AG04449 (cell line): ENCODE measurements at places on chromosomes 2 and 18.

- DNase-seq: no peak
Measured at GRCh38 chr2:219521066-219521880, 7.0 kb downstream of the ASIC4 start.

DNA sequence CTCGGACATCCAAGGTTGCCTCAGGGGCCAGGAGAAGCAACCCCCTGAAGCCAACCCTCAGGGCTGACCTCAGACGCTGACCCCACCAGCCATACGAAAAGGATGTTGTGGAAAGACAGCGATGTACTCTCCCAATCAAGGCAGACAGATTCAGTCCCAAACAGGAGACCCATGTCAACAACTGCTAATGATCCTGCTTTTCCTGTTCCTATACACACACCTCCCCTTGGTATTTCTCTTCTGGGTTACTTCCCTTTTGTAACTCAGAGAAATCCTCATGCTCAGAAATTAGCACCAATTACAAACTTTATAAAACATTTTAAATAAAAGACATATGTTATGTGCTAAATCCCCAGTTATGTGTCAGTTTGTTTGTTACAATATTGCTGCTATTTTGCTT lies 120.8 kb downstream of the PID1 start:
- DNase-seq: no peak

DNA sequence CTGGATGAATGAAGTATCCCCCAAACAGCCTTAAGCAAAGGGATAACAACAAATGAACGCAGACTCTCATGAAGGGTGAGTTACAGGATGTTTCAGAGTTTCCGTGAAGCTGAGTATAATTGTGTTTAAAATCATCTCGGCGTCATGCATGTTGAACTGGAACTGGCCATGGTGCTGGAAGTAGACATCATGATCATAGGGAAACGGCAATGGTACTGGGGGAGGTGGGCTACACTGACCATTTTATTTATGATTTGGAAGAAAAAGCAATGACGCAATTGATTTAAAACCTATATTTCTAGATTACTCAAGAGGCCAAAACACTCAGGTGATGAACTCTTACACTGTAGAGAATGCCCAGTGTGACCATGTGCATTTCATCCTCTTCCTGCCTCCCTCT lies 387.9 kb upstream of the MYT1L start:
- DNase-seq: no peak

DNA sequence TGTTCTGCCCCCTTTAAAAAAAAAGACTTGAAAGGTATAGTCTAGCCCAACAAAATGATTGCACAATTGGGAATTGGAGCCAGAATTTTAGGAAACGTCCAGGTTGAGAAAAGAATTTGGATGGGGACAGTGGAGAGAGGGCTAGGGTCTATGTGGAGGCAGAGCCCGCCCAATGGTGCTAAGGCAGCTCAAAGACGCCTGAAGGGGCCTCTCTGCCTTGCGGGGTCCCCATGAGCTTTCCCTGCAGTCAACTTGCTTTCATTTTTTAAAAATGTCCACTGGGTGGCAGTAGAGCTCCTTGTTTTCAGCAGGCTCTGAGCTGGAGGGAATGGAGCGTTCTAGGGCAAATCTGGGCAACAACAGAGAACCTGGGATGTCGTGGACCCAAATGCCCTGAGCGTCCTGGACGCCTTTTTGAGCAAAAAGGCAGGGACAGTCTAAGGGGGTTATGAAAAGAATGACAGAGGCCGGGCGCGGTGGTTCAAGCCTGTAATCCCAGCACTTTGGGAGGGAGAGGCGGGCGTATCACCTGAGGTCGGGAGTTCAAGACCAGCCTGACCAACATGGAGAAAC lies 40.2 kb upstream of the ITM2C start:
- DNase-seq: peak; percentile 24

- no peak for DNase-seq
Measured at GRCh38 chr2:127811397-127812321, 688 bp upstream of the WDR33 start.

DNA sequence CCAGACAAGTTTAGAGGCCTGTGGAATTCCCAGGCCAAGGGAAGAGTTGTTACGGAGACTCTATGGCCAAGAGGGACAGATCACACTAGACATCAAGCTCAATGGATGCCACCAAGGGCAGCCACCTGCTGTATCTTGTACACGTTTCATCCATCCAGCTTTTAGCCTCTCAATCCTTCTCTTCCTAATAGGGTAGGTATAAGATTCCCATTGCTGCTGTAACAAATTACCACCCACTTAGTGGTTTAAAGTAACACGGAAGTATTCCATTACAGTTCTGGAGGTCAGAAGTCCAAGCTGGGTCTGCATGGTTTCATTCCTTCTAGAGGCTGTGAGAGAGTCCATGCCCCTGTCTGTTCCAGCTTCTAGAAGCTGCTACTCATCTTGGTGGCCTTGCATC lies 87.8 kb downstream of the GBX2 start:
- no peak for DNase-seq

GRCh38 chr2:41621563-41621962 lies 426.3 kb upstream of the PKDCC start:
- DNase-seq: no peak

DNA sequence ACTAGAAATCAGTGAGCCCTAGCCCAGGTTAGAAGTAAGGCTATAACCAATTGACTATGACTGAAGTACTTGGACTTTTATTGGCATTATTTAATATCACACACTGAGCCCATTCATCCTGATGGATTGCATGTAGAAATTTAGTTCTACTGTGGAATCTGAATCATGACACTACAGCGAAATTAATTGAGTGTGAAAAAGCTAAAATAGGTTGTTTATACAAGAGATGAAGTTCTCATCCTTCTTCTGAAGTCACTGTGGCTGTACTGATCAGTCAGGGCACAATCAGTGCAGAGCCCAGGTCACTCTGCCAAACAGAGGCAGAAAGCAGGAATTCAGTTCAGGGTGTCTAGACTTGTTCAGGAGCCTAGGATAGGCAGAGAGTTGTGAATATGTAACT lies 158.9 kb downstream of the BABAM2 start:
- no peak for DNase-seq

- DNase-seq: peak; percentile 56
Measured at GRCh38 chr2:19607931-19608771, 249.7 kb upstream of the OSR1 start.

DNA sequence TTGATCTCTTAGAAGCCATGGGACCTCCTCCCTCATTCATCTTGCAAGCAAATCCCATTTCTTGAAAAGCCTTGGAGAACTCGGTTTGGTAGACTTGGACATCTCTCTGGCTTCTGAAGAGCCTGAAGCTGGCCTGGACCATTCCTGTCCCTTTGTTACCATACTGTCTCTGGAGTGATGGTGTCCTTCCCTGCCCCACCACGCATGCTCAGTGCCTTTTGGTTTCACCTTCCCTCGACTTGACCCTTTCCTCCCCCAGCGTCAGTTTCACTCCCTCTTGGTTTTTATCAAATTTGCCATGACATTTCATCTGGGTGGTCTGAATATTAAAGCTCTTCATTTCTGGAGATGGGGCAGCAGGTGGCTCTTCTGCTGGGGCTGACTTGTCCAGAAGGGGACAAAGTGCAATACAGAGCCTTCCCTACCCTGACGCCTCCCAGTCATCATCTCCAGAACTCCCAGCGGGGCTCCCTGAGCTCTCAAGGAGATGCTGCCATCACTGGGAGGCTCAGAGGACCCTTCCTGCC lies 20.0 kb downstream of the FOSL2 start:
- no peak for DNase-seq

- no peak for DNase-seq
Measured at GRCh38 chr2:240981280-240981679, 17.1 kb upstream of the SNED1 start.

DNA sequence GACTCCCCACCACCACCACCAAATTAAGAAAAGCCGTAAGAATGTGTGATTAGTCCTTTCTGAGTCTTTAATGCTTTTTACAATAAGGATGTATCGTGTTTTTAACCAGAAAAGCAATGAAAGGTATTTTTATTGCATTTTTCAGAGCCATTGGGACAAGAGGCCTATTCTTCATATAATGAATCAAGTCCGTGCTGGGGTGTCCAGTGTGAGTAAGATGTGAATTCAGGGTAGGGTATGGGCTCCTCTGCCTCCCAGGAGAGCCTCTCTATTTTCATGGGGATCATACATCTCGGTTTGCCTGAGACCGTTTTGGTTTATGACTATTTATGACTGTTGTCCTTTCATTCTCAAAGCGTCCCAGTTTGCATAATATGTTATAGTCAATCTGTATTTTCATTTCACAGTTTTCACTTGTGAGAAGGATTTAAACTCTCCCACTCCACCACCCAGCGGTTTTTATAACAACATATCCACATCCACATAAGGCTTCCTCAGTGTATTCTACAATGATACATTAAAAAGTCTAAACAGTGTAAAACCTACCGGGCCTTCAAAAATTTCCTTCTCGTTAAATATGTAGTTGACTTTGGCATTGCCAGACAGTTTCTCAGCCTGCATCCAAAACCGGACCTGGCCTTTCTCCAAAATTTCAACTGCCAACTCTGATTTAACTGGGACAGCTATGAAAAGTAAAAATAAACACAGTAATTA lies 80.8 kb upstream of the LPIN2 start:
- no peak for DNase-seq

DNA sequence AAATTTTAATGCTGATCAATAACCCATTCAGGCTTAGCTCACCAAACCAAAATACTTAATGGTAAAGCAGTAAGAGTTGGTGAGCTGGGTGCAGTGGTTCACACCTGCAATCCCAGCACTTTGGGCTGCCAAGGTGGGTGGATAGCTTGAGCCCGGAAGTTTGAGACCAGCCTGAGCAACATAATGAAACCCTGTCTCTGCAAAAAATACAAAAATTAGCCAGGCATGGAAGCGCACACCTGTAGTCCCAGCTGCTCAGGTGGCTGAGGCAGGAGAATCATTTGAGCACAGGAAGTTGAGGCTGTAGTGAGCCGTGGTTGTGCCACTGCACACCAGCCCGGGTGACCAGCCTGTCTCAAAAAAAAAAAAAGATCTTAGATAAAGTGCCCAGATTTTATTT lies 35.7 kb upstream of the MPP4 start:
- no peak for DNase-seq

DNA sequence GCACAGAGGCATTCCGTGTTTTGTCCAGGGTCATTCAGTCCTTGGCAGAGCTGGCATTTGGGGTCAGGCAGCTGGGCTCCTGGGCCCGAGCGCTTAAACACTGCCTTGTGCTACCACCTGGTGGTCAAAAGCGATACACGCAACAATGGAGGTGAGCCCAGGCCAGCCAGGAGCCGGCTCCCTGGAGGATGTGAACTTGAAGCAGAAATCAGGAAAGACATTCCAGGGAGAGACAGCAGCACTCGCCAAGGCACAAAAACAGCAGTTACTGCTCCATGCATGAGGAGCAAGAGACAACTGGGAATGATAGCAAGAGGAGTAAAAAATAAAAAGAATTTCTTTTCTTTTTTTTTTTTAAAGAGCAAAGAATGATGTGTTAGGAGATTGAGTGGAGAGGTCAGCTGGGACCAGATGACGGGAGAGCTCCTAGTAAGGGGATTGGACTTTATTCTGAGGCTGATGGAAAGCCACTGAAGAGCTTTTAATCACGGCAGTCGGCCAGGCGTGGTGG lies 20.7 kb downstream of the SCYGR8 start:
- DNase-seq: peak; percentile 7

DNA sequence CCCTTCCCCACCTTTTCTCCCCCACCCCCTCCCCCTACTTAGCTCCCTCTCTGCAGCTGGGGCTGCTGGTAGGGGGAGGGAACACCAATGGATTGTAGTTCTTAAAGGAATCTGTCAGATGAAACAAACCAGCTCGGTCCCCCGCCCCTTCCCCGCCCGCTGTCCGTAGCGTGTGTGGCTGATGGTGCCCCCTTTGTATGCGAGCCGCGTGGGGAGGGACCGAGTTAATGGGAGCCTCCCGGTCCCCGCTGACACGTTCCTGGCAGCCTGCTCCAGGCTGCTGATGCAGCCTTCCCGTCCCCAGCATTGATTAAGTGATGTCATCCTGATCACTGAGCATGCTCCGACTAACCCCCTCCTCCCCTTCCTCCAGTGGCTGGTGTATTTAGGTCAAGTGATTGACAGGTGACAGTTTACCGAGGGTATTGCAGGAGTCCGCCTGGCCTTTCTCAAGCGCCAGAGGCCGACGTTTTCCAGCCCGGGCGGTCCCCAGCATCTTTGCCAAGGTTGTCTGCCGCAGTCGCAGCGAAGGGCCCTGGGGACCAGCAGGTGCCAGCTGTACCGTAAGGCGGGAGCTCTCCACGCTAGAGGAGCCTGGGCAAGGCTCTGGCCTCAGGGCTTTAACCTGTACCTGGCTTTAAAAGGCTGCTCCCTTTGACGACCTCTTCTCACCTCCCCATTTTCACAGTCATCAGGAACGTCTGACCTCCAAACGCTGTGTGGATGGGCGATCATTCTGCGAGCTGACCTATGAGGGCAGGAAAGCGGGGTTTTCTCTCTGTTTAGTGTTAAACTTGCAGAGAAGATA lies 1.8 kb downstream of the KIF5C start:
- no peak for DNase-seq

- DNase-seq: no peak
Measured at GRCh38 chr2:151891566-151892194, 63.5 kb upstream of the ARL5A start.

DNA sequence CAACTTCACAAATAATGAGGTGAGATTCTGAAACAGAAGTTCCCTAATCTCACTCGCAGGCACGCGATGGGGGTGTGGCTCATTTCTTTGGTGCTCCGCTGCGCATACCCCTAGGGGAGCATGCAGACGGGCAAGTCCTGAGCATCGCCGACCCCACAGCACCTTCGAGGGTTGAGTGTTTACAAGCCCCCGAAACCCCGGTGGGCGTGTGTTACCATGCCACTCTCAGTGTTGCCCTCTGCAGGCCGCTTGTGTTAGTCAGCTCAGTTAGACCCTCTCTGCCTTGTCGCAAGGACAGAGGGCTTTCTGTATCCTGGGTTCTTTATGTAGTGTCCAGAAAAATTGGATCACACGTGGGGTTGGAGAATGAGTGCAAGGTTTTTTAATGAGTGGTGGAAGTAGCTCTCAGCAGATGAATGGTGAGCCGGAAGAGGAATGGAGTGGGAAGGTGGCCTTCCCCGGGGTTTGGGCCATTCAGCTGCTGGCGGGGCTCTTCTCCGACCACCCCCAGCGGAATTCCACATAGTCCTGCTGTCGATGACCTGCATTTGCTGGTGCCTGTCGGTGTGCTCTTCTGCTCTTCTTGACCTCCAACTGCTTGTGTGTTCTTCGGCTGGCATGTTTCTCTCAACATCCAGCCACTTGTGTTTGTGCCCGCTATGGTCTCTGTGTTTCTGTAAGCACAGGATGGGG lies 191.3 kb downstream of the RPRM start:
- DNase-seq: no peak

GRCh38 chr2:15302154-15302553 lies 259.0 kb downstream of the NBAS start:
- no peak for DNase-seq

- DNase-seq: no peak
Measured at GRCh38 chr18:4391859-4392258, 63.2 kb downstream of the DLGAP1 start.

DNA sequence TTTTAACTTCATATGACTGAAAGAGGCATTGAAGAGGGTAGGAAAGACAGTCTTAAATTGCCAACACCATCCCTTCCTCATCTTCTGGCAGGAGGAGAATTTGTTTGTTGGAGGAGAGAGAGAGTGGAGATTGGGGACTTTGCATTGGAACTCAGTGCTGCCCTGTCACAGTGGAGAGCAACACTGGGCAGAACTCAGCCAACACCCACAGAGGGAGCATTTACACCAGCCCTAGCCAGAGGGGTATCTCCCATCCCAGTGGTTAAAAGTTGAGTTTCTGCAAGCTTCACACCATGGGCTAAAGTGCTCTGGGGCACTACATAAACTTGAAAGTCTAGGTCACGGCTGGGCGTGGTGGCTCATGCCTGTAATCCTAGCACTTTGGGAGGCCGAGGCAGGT lies 174.1 kb downstream of the ANKRD30B start:
- DNase-seq: no peak

- no peak for DNase-seq
Measured at GRCh38 chr18:55981712-55982475, 393.9 kb upstream of the TCF4 start.
